ENCODE measurements at places on chromosomes 2 and 18.

- DNase-seq: no peak
Observed at GRCh38 chr2:160207804-160208654, 8.0 kb upstream of the ITGB6 start.

DNA sequence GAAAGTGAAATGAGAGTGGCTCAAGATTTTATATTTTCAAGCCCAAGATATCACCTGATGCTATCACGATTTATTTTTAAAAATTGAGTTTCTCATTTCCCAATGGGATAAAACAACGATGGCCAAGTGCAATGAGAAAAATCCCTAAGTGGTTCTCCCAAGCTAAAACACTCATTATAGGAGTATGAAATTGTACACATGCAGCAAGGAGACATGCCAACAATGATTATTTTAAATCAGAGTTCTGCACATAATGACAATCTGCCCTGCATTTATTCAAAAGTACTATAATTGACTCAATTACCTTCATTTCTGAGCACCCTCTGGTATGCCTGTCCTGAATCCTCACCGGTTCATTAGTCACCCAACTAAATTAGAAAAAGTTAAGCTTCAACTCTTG lies 12.7 kb downstream of the CYTIP start:
- DNase-seq: no peak

DNA sequence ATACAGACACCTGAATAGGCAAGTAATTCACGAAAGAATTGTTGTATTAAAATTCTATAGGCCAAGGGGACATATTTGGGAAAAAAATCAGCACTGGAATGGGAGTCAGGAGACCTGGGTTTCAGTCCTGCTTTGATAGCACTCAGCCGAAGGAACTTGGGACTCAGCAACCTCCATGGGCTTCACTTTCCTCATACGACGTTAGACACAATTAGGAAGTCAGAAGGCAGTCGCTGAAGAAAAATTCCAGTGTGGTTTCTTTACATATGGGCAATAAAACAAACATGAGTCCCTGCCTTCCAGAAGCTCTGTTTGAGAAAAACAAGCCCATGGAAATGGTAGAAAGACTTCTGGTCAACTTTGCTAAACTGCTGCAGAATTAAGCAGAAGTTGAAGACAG lies 15.1 kb upstream of the CYRIA start:
- no peak for DNase-seq

DNA sequence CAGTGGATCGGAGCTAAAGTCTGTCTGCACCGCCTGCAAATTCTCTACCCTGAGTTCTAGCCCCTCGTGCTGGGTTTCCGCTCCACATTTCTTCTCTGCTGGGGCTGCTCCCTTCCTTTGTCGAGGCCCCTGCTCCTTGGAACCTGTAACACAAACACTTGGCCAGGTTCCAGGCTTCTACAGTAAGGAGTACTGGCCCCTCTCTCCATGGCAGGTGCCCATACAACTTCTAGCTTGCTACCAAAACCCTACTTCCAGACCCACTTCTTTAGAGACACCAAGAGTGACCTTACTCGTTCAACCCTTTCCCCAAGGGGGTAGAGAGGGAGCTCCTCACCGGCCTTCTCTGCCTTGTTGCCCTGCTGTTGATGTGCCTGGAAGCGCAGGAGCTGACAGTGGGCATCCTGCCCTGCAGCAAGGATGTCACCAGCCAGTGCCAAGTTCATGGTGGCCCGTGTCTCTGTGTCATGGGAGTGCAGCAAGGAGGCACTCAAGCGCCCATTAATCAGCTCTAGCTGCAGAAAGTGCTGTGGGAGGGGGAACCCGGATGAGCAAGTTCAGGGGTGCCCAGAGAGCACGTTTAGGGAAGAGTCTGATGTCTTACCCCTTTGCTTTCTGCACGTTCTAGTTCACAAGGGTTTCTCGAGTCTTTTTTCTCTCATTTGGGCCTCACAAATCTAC lies 1.1 kb downstream of the PREB start:
- DNase-seq: peak; percentile 16

DNA sequence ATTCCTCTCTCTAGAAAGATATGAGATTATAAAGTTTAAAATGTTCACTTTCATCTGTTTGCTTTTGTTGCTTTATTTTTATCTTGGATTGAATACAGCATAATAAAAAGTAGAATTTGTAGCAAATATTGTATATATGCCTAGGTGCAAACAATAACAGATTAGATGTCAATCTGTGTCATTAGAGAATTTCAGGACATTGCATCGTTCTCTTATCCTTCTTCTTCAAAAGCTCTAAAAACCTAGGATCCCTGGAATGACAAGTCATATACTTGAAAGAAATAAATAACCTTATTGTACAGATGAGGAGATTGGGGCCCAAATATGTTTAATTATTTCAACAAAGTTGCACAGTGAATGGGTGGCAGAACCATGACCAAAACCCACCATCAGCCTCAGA lies 102.8 kb upstream of the BZW1 start:
- no peak for DNase-seq

GRCh38 chr2:239590276-239590675 lies 189.5 kb upstream of the HDAC4 start:
- DNase-seq: no peak

All from hematopoietic multipotent progenitor cell treated with erythropoietin and hydrocortisone succinate and interleukin-3 and kit ligand, for 17 days (in vitro differentiated cells).